Sigmoid colon (tissue), 7 donors: ENCODE measurements at places on chromosomes 12 and 14. TPM values are rescaled to one million over a fixed set of nuclear protein-coding genes. Genes with fewer than 3 reads are reported as not detected.

Gene TSPAN8
- total RNA-seq = 3.1 TPM

Gene HOXC12
- not detected for total RNA-seq

Gene BDKRB2
- 1.8 TPM for total RNA-seq

Gene BATF
- 5.0 TPM for total RNA-seq

GRCh38 chr12:31288381-31288780 lies 37.6 kb downstream of the SINHCAF start:
- H3K27ac ChIP-seq = no peak overlapping the region
- DNase-seq = no peak
- H3K4me3 ChIP-seq = no peak overlapping the region
- H3K36me3 ChIP-seq = peaks cover 7% of the 10 kb centered on the region
- no peaks in the 10 kb centered on the region for H3K4me1 ChIP-seq
- no peaks in the 10 kb centered on the region for H3K27me3 ChIP-seq

- no peaks in the 10 kb centered on the region for H3K36me3 ChIP-seq
- no peaks in the 10 kb centered on the region for H3K4me1 ChIP-seq
- DNase-seq = no peak
- no peak overlapping the region for H3K27ac ChIP-seq
- no peaks in the 10 kb centered on the region for H3K27me3 ChIP-seq
- no peak overlapping the region for H3K4me3 ChIP-seq
Observed at GRCh38 chr14:48568688-48569087, 893.3 kb upstream of the MDGA2 start.

DNA sequence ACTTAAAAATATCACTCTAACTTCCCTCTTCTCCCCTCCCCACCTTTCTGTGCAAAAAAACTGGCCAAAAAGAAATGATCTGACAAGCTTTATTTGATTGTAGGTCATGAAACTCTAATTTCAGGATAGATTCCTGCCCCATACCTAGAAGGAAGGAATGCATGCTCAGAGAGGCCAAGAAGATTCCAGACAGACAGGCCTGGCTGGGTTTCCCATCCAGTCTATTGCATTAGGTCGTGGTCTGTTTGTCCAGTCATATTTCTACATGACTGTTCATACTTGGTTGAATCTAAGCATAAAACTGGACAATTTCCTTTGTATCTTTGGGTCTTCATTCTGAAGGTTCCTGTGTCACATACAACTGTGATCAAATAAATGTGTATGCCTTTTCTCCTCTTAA lies 20.0 kb upstream of the SLC15A5 start:
- DNase-seq = no peak
- H3K4me3 ChIP-seq = no peak overlapping the region
- no peak overlapping the region for H3K27ac ChIP-seq
- no peaks in the 10 kb centered on the region for H3K27me3 ChIP-seq
- H3K4me1 ChIP-seq = peaks cover 26% of the 10 kb centered on the region
